ENCODE measurements at places on chromosomes 7 and 10. TPM values are rescaled to one million over a fixed set of nuclear protein-coding genes. Genes with fewer than 3 reads are reported as not detected.

GRCh38 chr10:62374862-62375710 lies 917 bp downstream of the ZNF365 start:
- no peak for DNase-seq

DNA sequence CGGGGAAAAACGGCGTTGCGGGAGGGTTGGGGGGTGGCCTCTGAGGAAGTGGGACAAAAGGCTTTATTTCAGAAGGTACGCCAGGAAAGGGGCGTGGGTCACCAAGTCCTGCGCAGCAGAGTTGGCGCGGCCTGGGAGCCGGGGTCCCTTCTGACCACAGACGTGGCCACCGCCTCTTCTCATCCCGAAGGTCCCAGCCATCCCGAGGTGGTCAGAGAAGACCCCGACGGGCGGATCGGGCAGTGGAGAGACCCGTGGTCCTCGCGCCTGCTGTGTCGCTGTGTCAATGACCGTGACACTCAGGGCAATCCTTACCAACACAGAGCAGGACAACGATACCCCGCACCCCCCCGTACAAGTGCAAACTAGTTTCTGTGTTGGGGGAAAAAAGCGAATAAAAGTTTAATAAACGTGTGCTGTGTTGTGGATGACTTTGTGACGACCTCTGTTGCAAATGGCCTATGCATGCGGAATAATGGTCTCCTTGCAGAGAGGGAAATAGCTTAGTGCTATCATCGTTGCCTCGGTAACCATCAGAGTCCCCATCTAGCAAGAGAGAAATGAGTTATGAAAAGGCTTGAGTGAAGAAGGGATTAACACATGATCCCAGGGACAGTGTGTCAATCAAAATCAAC lies 19.4 kb upstream of the GATA3 start:
- DNase-seq = peak; percentile 45

SDK1 gene
- polyA plus RNA-seq = 0.58 TPM

GRCh38 chr7:88686468-88687229 lies 72.9 kb upstream of the ZNF804B start:
- DNase-seq = no peak

DNA sequence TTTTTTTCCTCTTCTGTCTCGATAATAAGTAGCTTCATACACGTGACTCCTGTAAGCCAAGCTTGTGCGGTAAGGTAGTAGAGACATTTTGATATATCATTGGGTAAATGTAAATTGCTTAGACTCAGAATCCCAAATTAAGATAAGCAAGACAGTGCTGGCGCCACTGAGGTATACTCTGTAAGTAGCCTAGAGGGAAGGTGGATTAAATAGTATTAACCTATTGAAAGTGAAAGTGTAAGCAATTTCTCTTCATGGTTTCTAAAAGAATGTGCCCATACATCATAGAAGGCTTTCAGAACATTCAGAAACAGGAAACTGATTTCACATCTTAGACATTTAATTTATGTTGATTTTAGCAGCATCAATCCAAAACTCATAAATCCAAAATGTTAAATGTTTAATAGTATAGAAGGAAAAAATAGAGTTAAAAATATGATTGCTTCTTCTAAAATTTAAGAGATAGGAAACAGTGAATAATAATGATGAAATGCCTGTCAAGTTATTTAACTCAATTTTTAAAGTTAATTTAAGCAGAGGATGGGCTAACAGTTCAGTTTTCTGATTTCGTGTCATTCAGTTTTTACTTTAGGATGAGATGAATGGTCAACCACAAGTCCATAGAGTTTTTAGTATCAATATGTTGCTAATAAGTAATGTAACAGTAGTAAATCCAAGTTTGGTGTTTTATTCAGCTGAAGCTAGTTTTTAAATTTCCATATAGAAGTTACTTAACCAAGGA lies 36.8 kb downstream of the LRRC72 start:
- DNase-seq = no peak

PHYHIPL gene
- polyA plus RNA-seq = 0.04 TPM

- peak; percentile 47 for DNase-seq
Observed at GRCh38 chr10:80529604-80530003, 8.1 kb upstream of the SH2D4B start.

DNA sequence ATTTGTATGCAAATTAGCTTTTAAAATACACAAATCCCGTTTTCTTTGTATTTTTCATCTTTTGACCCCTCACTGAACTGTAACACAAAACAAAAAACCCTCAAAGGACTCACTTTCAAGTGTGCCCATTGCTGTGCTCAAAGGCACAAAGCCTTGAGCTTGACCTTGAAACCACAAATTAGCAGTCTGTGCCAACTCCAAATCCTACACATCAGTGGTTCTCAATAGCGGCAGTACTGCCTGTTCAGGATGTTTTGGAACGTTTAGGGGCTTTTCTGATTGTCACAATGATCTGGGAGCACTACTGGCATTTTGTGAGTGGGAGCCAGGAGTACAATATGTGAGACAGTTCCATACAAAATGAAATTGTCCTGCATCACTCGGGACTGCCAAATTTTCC lies 55.5 kb downstream of the KDM7A start:
- DNase-seq = no peak

ZPBP gene
- not detected for polyA plus RNA-seq

AKR1C8 gene
- not detected for polyA plus RNA-seq

GRCh38 chr10:130242513-130242912 lies 106.3 kb downstream of the GLRX3 start:
- no peak for DNase-seq

DNA sequence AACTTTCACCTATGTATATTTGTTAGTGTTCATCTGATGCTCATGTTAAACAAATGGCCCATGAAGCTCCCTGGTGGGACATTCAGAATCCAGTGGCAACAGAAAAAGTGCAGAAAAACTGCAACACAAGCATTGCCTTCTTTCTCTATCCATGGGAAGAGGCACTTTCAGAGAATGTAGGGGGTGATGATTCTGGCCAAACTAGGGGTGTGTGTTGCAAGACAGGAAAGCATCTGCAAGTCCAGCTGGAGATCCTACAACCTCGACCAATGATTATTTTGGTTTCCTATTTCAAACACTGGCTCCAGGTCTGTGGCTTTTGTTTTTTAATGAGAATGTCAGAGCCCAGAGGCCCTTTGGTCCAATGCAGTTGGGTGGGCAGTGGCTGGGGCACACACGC lies 198.7 kb downstream of the CXCL12 start:
- DNase-seq = no peak

- DNase-seq = no peak
Observed at GRCh38 chr7:132298790-132299189, 277.5 kb downstream of the PLXNA4 start.

- no peak for DNase-seq
Observed at GRCh38 chr10:24118246-24118645, 90.7 kb upstream of the KIAA1217 start.

GRCh38 chr10:71598621-71599055 lies 120.9 kb downstream of the C10orf105 start:
- DNase-seq = peak; percentile 91

Measured in psoas muscle (tissue), 8 donors.